ENCODE measurements at places on chromosomes 11 and 22. TPM values are rescaled to one million over a fixed set of nuclear protein-coding genes. Genes with fewer than 3 reads are reported as not detected.

Gene OTOG
- total RNA-seq, result 0.69 TPM

Gene CPT1B
- total RNA-seq, result 27.6 TPM

Gene SOX6
- 0.03 TPM for total RNA-seq

Gene CASP5
- total RNA-seq, result not detected

Gene NOX4
- 1.3 TPM for total RNA-seq

Gene C1QTNF5
- 2.1 TPM for total RNA-seq

Gene MORC2
- 34.3 TPM for total RNA-seq

Gene ABTB2
- total RNA-seq, result 12.2 TPM

Gene FAM180B
- not detected for total RNA-seq

Gene MAJIN
- total RNA-seq, result 0.97 TPM

Gene SHANK3
- 2.1 TPM for total RNA-seq

Gene TECTA
- 0.22 TPM for total RNA-seq

Gene APLNR
- total RNA-seq, result 1.4 TPM

Gene AQP11
- 1.2 TPM for total RNA-seq

Gene NAALAD2
- total RNA-seq, result 4.0 TPM

Gene OR6A2
- 0.07 TPM for total RNA-seq

Gene MMP7
- total RNA-seq, result not detected

Gene IL18
- not detected for total RNA-seq

Gene PDGFD
- 4.0 TPM for total RNA-seq

Gene FAM111B
- total RNA-seq, result 10.8 TPM
